ENCODE measurements at places on chromosomes 3 and 15.

GRCh38 chr3:111744611-111745010 is 114.5 kb upstream of the PHLDB2 start:
- DNase-seq: no peak

DNA sequence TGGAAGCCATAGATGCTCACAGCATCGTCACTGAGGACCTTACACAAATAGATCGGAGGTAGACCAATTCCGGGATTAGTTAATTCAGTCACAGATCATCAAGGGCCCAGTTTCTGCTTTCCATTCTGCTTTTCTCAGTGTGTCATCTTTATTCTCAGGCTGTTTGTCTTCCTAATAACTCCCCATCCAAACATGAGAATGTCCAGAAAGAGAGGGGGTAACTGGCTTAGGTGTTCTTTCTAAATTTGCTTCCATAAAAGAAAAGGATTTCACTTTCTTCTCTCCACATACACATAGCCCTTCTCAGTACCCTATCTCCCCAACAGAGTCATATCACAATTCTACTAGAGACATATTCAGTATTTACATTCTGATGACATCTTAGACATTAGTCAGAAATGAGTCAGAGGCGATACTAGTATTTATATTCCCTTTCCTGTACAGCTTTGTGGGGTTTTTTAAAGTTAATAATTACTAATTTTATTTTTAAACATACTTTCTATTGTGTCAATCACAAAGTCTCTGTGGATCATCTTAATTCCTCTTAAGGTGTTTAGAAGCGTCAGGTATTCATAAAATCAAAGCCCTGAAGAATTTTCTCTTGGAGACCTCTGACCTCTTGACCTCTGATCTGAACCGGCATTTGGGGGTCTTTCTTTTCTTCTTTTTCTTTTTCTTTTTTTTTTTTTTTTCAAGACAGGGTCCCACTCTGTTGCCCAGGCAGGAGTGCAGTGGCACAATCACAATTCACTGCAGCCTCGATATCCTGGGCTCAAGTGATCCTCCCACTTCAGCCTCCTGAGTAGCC is 24.3 kb upstream of the IL12A start:
- DNase-seq: no peak

DNA sequence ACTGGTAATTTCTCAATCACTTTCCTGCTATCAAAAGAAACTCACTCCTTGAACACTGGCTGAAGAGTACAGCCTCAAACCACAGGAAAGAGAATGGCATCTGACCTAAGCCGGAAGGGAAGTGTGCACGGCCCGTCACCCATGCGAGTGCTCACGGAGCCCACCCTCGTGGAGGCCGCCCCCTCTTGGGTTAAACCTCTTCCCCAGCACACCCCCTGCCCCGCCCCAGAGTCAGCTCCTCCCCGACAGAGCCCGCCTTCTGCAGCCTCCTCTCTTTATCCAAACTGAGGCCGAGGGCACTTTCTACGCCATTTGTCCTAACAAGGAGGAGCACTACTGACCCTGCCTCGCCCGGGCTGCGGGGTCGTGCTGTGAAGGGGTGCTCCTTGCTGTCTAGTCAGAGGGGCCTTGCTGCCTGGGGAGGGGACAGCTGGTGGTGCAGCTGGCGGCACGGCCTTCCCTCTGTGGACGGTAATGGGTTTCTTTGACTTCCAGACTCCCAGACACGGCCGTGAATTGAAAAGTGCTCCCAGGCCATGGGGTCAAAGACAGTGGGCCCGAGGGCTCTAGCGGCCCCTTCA is 137.7 kb downstream of the NSMCE3 start:
- DNase-seq: no peak

DNA sequence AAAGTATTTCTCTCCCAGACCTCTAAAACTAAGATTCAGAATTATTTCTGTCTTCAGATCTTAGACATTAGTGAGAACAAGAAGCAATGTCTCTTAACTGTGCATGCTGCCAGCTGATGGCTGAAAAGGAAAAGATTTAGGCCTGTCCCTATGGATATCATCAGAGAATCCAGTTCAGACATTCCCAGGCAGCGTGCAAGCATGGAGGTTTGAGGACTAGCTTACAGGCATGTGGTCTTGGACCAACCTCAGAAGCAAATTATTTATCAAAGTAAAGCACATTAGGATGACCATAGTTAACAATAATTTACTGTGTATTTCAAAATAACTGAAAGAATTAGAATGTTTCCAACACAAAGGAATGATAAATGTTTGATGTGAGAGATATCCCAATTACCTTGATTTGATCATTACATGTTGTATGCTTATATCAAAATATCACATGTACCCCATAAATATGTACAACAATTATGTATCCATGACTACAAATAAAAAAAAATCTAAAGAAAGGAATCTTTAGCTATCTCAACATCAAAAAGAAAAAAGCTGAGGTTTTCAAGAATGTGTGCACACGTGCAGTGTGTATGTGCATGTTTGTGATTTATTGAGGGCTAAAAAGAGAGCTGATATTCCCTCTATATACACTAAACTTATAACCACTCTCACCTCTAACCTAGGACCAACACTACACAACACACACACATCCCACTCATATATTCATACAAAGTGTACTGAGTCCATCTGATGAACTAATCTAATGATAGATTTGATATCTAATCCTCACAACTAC is 108.9 kb upstream of the THBS1 start:
- DNase-seq: no peak

- DNase-seq: no peak
Observed at GRCh38 chr3:172296975-172297332, 151.3 kb downstream of the GHSR start.

DNA sequence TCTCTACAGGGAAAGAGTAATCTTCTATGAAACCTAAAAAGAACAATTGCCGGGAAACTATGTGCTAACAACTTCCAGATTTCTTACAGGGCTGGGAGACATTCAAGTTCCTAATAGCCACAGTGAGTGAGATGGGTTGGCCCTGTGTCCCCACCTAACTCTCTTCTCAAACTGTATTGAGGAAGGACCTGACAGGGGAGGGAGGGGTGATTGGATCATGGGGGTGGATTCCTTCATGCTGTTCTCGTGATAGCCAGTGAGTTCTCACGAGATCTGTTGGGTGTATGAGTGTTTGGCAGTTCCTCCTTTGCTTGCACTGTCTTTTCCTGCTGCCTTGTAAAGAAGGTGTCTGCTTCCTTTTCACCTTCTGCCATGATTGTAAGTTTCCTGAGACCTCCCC is 958.7 kb downstream of the AGBL1 start:
- DNase-seq: peak; percentile 7

DNA sequence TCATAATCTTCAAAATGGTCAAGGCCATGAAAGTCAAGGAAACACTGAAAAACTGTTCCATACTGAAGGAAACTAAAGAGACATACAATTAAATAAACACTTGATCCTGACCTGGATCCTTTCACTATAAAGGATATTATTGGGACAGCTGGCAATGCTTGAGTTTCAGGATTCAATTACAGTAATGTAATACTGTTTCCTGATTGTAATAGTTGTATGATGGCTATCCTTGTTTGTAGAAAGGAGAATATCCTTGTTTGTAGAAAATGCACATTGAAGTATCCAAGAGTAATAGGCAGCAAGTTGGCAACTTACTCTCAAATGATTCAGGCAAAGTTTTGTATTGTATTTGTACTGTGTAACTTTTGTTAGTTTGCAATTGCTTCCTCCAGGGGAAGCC is 4.6 kb downstream of the CIDEC start:
- DNase-seq: no peak

DNA sequence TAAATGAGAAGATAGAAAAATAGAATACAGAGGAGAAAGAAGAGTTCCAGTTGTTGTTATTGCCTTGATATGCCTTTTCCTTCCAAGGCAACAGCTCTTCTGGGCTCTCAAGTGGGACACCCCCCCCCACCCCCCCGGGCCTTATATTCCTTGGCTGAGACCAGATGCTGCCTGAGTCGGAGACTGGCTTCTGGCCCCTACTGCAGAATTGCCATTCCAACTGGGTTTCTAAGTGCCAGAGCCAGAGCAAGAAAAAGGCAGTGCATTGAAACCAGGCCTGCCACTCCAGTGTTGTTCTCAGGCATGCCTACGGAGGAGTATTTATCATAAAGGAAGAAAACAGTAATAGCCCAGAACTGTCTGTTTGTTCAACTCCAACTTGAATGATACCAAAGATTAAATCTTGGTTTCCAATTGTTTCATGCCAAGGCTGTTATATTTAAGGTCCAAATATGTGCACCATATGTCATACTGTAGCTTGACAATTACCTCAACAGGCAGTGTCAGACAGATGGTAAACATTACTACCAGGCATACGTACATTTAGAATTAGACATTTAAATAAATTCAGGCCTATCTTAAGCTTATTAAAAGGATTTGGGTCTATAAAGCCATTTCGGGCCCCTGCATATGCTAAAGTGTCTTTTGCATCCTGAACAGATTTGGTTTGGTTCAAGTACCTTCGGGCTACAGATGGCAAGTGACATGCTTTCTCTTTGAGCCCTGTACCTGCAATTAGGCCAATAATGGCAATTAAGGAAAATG is 209.9 kb upstream of the SEMA6D start:
- no peak for DNase-seq

GRCh38 chr15:64132217-64132616 is 19.3 kb upstream of the SNX22 start:
- DNase-seq: no peak

DNA sequence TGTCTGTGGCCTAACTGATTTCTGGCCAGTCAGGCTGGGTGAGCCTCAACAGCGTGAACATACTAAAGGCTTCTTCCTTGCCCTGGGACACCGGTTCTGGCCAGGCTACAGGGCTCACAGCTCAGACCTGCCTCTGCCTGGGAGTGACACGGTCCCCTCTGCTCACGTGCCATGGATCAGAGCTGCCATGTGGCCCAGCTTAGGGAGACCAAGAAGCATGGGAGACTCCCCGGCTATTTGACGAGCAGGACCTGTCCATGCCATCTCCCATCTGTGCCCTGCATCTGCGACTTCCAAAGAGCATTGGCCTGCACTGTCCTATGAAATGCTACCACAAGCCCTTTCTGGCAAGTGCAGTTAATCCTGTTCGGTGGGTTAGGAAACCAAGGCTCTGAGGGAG is 57.4 kb downstream of the APBA2 start:
- no peak for DNase-seq

- peak; percentile 72 for DNase-seq
Observed at GRCh38 chr15:74616366-74616939, 817 bp downstream of the CLK3 start.

DNA sequence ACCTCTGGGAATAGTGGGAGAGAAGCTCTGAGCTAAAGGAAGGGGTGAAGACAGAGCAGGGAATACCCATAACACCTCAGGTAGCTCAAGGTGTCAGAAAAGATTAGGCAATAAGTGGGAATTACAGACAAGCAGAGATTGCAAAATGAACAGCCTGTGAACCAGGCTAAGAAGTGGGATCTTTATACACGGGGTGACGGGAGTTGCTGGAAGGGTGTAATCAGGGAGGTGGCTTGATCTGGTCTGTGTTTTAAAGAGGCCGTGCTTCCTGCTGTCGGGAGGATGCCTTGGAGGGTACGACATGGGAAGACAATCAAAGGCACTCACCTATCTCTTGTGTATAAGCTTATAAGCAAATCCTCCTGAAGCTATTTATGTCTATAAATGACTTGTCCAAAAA is 216.3 kb downstream of the CLSTN2 start:
- no peak for DNase-seq

GRCh38 chr3:96831175-96831574 is 16.8 kb downstream of the EPHA6 start:
- DNase-seq: no peak

DNA sequence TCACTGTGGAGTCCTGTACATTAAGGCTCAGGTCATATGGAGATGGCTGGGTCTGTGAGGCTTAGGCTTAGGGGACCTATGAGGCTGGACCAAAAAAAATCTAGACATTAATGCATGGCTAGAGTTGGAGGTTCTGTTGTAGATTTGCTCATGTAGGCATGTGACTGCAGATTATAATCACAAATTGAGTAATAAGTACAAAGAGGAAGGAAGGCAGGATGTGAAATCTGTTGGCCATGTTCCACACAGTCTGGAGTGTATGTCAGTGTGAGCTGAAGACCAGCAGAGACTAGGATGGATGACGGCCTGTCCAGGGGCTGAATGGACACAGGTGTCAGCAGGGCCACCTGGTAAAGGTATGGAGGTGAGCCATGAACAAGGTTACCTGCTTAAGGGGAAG is at the start of gene ST3GAL6:
ST3GAL6 (plus strand) TSS at position 265 of the 400 bp plus-strand sequence. CDS start 5,101 bp downstream, outside the sequence.
- DNase-seq: no peak

GRCh38 chr3:86890741-86891396 is 100.1 kb downstream of the VGLL3 start:
- no peak for DNase-seq

- DNase-seq: no peak
Observed at GRCh38 chr3:77001062-77001701, 38.7 kb upstream of the ROBO2 start.

DNA sequence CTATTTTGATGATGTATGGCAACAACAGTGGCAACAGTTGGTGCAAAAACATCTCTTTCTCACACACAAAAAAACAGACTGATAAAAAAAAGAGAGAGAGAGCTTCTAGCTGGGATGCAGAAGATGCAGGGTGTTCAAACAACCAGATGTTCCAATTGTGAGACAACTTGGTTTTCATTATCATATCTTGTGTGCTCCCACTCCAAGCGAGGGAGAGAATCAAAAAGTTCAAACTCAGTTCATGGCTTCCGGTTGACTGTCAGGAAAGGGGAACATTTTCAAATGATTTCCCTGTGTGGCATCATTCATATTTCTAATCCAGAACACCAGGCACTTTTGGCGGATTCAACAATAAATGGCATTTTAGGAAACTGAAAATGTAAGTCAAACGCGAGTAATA is 72.1 kb downstream of the RSL24D1 start:
- DNase-seq: no peak

DNA sequence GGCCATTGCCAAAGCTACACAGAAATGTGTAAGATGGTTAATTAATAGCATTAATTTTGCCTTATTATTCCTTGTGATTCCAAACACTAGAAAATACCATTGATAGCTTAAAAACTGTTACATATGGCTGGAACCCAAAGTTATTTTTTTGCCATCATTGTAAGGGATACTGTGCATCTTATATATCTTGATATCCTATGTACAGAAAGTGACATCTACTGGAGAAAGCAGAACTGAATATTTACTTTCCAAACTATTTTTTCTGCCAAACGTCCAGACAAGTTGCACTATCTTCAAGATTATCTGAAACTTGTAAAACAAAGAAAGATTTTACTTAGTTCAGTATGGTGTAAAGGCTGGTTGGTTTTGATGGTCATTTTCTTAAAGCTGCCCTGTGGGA is 33.3 kb upstream of the MEIS2 start:
- DNase-seq: peak; percentile 20

DNA sequence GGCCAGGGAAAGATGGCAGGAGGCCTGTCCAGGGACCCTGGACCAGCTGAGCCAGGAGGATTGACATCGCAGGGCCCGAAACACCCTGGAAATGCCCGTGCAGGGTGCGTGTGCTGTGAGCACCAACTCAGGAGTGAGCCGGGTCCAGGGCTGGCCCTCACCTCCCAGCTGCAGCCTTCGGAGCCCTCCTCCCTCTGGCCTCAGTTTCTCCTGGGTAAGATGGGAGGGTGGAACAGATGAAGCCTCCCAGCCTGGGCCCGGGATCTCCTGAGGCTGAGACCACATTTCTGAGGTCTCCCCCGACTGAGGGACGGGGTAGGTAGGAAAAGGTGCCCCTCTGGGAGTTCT is 5.3 kb upstream of the CALML4 start:
- DNase-seq: no peak

All from NAMALWA (cell line).